ENCODE measurements at places on chromosomes 7 and 10.

GRCh38 chr7:47473499-47474210 is 108.3 kb downstream of the TNS3 start:
- DNase-seq: no peak

DNA sequence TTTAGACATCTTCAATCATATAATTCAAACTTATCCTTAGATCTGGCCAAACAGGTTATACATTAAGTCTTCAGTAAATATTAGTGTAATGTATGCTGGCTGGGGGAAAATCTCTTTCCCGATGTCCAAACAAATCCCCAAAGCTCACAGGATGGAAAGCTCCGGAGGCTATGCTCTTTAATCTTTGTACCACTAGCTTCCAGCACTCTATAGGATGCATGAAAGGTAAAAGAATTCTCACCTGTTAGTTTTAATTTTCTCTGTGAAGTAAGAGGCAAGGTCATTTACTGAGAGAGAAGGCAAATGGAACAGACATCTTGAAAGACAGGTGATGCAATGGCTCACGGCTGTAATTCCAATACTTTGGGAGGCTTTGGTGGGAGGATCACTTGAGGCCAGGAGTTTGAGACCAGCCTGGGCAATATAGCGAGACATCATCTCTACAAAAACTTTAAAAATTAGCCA is 99.8 kb upstream of the KIF5B start:
- no peak for DNase-seq

GRCh38 chr7:155590215-155591018 is 44.1 kb upstream of the CNPY1 start:
- DNase-seq: no peak

- DNase-seq: no peak
These were observed 101.1 kb upstream of the ABCB5 start for GRCh38 chr7:20514364-20514763.

DNA sequence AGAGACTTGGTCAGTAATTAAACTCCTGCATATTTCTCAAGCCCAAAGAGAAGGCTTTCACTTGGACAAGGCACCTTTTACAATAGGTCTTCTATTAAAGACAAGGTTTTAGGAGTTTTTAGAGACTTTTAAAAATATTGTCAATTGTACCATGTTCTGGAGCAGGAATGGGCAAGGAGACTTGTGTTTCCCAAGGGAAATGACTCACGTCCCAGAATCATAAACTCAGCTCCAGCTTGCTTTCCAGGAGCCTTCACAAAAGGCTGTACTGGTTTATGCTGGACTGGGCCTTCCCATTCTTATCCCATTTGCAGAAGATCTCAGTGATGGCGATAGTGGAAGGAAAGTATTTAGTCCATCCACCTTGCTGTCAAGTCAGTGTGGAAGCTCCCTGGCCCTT is 7.8 kb upstream of the GLI3 start:
- DNase-seq: no peak

DNA sequence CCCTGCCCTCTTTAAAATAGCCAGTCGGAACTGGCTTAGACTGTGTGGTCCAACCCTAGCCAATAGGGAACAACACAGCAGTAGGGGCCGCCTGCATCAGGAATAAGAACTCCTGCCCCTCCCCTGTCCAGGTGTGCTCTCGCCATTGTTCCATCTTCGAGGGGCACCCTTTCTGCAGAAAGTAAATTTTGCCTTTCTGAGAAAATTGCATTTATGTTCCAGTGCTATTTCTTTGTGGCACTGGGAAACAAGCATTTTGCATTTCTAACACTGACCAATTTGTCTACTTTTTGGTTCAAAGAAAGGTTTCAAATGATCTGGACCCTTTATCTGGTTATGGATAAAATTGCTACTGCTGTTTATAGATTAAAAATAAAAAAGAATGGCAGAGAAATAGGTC is 90.2 kb upstream of the AGBL3 start:
- DNase-seq: no peak

DNA sequence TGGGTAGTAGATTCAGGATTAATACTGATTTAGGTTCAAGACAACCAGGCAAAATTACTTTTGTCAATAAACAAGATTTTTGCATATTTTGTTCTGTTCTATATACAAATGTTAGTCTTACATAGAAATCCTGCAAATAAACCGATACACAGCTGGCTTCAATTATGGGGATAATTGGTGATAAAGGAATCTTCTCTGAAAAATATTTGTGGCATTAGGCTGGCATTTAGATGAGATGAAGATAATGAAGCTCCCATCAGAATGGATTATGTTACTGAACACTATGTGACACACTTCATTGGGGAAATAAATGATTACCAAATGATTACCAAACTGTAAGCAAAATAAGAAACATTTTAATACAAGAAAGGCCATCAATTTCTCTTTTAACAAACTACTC is 65.8 kb downstream of the NT5C2 start:
- no peak for DNase-seq

DNA sequence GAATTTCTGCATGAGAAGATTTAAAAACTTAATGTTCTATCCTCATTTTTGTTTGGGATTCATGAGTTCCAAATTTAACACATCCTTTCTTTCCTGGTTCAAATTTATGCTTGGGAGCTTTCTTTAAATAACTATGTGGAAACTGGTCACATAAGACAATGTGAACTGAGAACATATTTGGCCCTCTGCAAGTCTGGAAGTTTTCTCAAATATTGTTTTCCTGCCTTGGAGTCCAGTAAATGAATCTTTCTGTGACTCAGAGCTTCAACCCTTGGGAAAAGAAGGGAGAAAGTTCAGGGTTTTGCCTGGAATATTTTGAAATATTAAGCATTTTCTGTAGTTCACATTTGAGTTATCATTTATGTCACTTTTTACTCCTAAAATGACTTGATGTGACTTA is 559.0 kb upstream of the NRP1 start:
- no peak for DNase-seq

GRCh38 chr7:15853832-15854470 is 167.5 kb upstream of the MEOX2 start:
- DNase-seq: no peak

- no peak for DNase-seq
These were observed 120.6 kb downstream of the NEBL start for GRCh38 chr10:20776384-20777118.

GRCh38 chr7:80816806-80817205 is 102.0 kb downstream of the SEMA3C start:
- DNase-seq: no peak

DNA sequence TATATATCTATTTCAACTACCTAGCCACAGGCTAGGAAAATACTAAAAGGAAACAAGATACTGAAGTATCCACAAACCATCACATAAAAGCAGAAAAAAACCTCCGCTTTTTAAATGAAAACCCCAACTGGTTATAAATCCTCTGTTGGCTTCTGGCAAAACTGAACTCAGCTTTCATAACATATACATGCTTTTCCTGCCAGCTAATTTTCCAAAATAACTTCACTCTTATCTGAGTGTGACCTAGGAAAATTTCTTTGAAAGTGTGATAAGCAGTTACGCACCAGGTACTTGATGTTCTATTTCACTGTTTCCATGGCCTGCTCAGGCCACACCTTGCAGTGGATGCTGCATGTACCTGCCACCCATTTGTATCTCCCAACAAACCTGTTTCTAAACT is 11.8 kb downstream of the FAM3C start:
- DNase-seq: no peak

- DNase-seq: no peak
These were observed 10.7 kb downstream of the HBP1 start for GRCh38 chr7:107179326-107180164.

DNA sequence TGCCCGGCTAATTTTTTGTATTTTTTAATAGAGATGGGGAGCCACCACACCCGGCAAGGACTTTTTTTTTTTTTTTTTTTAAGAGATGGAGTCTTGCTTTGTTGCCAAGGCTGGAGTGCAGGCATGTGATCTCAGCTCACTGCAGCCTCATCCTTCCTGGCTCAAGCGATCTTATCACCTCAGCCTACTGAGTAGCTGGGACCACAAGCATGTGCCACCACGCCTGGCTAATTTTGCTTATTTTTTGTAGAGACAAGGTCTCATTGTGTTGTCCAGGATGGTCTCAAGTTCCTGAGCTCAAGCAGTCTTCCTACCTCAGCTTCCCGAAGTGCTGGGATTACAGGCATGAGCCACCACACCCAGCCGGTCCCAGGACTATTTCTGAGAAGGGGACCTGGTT is 9.3 kb upstream of the MCU start:
- DNase-seq: no peak

- no peak for DNase-seq
These were observed 21.5 kb upstream of the GGCT start for GRCh38 chr7:30526163-30526562.

DNA sequence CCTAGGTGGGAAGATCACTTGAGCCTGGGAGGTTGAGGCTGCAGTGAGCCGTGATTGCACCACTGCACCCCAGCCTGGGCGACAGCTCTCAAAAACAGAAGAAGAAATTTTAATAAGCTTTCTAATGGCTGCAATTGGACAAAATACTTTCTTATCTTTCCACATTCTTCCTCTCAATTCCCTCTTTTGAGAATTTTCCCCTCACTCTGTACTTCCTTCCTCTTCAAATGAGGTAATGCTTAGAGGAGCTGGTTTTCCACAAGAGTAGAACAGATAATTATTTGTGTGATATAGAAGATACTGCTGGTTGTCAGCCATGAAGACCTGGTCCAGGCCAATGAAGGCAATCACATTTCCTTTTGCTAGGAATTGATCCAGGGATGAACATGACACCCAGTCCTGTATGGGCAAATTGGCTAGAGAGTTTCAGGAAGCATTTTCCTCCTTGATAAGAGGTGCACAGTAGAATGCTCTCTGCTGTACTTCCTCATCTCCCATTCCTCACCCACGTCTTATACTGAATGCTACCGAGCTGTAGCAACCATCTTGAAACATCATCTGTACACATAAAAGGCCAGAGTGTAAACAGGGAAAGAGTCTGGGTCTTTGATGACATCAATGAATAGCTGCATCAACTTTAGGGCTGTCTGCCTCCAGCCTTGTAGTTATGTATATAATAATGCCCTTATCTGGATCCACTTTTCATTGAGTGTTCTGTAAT is 103.9 kb downstream of the CDK6 start:
- DNase-seq: no peak

- no peak for DNase-seq
These were observed 57.0 kb upstream of the DKK1 start for GRCh38 chr10:52256832-52257691.

DNA sequence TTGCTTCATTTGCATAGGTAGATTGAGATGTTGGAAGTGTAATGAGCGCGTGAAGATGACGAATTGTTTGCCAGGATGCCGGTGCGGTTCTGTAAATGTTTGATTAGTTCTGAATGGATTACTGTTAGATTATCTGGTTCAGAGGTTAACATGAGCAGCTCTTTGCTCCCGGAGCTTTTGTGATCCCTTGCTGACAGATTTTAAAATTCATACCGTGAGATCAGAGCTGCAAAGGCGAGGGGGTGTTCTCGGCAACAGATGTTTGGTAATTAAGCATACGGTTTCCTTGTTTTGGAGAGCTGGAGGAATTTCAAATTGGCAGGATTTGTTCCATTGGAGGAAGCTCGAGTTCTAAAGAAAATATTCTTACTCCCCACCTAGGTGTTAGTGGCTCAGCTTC is 237.8 kb upstream of the GPR26 start:
- no peak for DNase-seq

DNA sequence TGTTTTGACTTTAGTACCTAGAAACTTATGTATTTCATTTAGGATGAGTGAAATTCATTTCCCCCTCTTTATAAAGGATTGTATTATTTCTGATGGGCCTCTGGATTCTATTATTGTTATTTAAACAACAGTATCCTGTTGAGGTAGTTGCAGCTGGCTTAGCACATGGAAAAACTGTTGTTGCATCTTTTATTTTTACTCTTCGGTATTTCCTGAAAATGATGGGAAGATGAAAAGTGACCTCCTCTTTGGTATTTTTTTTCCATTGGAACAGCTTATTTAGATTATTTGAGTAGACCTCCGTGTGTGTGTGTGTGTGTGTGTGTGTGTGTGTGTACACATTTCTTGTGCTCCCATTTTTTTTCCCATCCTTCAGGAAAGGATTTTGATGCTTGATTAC is 129.8 kb downstream of the PRKG1 start:
- DNase-seq: no peak

GRCh38 chr7:84137812-84138211 is 56.8 kb downstream of the SEMA3A start:
- DNase-seq: no peak

GRCh38 chr7:110090110-110090820 is 1000.7 kb upstream of the LRRN3 start:
- no peak for DNase-seq

DNA sequence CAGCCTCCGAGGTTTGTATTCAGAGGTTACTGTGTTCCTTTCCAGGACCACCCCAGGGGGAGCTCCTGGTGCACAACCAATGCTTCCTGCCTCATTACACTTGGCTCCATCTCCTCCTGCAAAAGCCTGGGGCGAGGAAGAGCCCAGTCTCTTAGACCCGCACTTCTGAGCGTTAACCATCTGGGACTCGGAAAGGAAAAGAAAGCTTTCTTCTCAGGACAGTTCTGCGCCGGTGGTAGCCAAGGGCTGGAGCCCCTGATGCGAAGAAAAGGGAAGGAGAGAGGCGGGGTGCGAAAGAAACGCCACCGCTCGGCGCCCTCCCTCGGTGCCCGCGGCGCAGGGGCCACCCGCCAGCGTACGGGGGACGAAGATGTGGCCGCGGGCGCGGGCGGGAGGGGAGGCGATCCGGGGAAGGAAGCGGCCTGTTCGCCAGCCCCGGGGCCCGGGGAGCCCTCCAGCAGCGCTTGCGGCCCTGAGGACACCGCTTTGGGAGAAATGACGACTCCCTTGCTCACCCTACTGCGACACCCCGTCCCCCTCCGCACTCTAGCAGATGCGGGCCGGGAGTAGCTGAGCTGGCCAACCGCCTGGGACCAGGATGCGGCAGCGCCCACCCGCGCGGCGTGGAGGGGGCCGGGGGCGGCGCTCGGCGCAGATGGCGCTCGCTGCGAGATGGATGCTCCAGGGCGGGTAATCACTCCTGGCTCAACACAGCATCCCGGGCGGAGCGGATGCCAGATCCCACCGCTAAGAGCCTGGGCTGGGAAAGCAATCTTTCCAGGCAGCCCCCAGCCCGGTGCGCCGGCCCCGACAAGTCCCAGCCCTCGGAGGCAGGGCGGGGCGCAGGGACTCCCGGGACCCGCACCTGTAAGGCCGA is 1.3 kb downstream of the NRCAM start:
- no peak for DNase-seq

- DNase-seq: no peak
These were observed 81.7 kb downstream of the NRP1 start for GRCh38 chr10:33252794-33253203.

DNA sequence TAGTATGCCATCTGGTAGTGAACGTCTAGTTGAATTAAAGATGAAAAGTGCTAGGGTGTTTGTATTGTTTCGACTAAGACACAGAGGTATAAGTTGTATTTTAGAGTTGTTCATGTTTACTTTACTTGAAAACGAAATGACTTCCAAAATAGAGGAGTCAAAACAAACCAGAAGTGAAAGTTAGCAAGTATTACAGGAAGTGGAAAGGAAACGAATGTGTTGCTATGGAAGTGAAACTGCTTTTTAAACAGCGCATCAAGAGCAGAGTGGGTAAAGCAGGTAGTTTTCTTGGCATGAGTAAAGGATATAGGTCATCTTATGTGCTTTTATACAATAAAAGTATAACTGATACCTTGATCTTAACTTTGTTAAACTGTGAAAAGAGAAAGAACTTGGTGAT is 20.0 kb upstream of the GALNTL5 start:
- DNase-seq: no peak

GRCh38 chr10:29784175-29784773 is 149.5 kb upstream of the SVIL start:
- no peak for DNase-seq
